HEK293T (cell line): ENCODE measurements at places on chromosomes 16 and 17.

DNA sequence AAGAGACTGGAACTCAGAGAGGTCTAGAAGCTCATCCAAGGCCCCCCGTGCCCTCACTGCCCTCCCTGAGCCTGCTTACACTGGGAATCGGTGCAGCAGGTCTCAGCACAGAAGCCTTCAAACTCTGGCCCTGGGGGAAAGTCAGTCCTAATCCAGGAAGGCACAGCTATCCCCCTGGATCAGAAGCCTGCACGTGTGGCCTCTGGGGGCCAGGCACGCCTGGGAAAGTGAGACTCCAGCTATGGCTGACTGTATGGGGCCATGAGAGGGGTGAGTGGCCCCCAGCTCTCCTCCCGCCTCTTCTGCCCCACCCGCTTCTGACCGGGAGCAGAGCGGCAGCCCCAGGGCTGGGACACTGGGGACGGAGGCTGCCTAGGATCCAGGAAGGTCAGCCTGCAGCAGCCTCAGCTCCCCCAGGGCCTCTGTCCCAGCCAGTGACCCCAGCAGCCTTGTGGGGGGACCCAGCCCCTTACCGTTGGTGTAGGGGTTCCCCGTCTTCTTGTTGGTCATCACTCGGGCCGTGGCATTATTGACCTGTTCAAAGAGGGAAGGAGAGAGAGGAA is 26.6 kb downstream of the ENGASE start:
- DNase-seq = no peak

- no peak for DNase-seq
Measured at GRCh38 chr17:76102944-76103273, 678 bp downstream of the EXOC7 start.

DNA sequence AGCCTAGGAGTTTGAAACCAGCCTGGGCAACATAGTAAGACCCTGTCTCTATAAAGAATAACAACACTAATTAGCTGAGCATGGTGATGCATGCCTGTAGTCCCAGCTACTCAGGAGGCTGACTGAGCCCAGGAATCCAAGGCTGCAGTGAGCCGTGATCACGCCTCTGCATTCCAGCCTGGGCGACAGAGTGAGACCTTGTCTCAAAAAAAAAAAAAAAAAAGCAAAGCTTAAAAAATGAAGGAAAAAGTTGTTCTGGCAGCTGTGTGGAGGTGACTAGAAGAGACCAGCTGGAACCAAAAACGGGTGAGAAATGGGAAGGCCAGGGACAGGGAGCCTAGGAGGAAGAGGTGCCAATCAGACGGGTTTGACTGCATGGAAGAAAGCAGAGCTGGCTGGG is 4.2 kb downstream of the BCL7C start:
- no peak for DNase-seq

DNA sequence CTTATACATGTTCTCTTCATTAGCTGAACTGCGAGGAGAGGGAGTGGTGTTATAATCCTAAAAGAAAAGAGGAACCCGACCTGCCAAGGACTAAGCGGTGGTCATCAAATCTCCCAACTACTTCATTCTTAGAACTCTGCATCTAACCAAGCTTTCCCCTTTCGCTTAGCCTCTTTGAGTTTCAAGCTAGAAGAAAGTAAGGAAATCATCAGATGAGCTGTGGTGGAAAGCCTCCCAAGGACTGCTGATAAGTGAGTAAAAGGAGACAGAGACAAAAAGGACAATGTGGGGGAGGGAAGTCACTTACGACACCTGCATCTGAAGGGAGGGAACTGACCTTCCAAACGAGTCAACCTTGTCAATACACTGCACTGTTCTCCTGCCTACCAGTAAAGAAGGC is 121.3 kb downstream of the TRIM37 start:
- DNase-seq = no peak

- DNase-seq = no peak
Measured at GRCh38 chr17:72764632-72765041, 327.9 kb downstream of the SLC39A11 start.

DNA sequence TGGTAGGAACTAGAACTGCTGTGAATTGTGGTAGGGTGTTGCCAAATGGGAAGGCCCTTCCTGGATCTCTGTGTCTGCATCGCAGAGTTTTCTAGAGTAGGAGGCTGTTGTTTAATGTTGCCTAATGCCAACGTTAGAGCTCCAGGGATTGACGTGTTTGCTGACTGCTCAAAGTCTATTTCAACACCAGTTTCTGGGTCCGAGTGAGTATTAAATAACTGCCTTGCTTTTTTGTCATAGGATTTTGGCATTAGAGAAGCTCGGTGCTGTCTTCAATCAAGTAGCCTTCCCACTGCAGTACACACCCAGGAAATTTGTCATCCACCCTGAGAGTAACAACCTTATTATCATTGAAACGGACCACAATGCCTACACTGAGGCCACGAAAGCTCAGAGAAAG is 40.0 kb downstream of the SF3B3 start:
- no peak for DNase-seq

DNA sequence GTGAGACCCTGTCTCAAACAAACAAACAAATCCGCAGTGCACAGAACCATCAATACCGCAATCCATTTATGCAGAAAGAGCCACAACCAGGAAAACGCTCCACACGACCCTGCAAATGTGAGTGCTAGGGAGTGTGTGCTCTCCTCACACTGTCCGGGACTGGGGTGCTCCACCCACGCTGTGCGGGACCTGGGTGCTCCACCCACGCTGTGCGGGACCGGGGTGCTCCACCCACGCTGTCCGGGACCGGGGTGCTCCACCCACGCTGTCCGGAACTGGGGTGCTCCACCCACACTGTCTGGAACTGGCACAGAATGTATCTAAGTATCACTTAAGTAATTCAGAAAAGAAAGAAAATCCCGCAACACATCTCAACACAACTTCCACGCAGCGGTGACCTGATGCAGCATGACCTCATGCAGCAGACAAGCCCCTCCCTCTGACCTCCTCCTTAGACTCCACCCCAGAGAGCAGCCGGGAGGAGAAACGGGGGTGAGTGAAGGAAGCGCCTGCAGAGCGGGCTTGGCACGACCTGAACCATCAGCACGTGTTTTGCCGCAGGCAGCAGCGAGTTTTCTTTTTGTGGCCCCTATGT is 38.5 kb downstream of the ZNF276 start:
- no peak for DNase-seq

GRCh38 chr17:11644265-11645212 is 46.3 kb downstream of the DNAH9 start:
- peak; percentile 71 for DNase-seq

DNA sequence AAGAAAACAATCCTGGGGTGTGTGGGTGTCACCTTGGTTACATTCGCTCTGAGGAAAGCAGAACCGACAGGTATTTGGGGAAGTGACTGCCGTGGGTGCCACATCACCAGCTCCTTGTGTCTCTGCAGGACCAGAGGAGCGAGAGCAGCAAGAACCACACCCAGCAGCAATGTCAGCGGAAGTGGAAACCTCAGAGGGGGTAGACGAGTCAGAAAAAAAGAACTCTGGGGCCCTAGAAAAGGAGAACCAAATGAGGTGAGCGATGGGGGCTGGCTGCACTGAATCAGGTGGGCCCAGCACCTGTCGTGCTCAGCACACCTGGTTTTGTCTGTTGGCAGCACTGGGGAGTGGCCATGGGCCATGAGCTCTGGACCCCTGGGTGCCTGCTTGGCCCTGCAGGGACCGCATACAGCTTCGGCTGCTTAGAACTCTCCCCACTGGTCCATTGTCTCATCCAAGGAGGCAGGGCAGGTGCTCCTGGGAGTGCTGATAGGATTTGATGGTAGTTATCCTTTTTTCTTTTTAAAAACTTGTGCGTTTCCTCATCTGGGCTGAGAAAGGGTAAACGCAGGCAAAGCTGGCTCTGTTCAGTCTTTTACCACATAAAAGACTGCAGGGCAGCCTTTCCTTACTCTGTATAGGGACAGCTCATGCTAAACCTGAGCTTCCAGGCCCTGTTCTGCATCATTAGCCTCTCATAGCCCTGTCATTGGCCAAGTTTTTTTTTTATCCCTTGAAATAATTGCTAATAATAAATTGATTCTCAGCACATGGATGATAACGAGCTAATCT is 29.4 kb downstream of the HMOX2 start:
- DNase-seq = no peak

DNA sequence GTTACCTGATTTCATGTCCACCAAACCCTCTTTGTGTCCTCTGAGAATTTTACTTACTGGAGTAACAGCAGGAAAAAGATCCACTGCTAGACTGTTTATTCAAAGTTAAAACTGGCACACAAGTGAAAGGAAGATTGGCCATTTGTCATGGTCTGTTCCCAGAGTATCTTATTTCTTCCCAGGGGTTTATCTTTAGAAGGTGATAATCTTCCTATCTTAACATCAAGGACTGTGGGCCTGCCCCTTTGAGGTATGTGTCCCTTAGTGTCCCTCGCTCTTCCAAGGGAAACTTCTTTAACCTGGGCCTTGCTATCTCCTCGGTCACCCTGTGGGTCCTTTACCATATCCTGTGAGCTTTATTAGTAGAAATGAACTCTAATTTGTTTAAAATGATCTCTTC is 49.7 kb downstream of the ARHGAP44 start:
- no peak for DNase-seq

DNA sequence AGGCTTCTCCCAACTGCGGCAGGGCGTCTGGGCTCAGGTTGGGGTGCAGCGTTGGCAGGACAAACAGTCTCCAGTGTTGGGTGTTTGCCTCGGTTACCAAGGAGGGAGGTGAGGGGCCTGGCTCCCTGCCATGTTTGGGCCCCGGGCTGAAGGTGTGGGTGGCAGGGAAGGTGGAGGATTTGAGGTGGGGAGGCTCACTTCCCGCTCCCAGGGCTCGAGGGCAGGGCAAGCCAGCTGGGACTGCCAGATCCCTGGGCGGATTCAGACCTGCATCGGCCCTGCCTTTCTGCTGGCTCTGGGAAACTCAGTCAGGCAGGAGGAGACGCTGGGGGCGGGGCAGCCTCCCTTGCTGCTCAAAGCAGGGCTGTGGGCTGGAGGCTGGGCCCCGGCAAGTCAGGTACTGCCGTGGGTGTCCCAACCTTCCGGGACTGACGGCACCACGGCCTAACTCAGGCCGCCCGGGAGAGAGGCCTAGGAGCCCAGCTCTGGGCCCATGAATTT is 31.3 kb upstream of the KRT17 start:
- no peak for DNase-seq

GRCh38 chr17:75011401-75012095 is 922 bp upstream of the MRPL58 start:
- DNase-seq = peak; percentile 52

GRCh38 chr17:75645889-75646637 is 12.8 kb downstream of the SMIM5 start:
- DNase-seq = no peak

DNA sequence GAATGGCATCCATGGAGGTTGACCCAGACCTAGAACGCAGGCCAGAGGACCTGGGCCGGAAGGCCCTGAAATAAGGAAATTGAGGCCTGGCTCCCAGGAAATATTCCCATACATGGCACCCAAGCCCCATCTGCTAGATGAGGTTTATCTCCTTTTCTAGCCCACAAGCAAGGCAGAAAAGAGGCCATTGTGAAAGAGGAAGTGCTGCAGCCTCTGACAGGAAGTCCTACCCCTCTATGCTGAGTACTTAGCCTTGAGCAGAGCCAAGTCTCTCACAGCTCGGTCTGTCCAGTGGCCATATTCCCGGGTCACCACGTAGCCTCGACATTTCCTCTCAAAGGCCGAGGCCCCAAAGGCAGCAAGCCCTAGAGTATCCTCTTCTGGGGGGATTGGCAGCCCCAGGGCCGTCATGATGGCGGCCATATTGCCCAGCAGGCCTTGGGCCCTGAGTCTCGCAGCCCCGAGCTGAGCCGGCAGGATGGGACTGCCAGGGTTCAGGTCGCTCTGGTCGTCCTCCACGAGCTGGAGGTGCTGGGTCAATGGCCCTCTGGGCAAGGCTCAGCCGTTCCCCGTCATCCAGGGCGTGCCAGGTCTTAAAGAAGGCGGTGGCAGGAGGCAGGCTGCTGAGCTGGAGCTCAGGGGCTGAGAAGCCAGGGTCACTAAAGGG is 7.8 kb downstream of the CTF1 start:
- no peak for DNase-seq

GRCh38 chr16:87308826-87309225 is 8.4 kb downstream of the C16orf95 start:
- DNase-seq = no peak

DNA sequence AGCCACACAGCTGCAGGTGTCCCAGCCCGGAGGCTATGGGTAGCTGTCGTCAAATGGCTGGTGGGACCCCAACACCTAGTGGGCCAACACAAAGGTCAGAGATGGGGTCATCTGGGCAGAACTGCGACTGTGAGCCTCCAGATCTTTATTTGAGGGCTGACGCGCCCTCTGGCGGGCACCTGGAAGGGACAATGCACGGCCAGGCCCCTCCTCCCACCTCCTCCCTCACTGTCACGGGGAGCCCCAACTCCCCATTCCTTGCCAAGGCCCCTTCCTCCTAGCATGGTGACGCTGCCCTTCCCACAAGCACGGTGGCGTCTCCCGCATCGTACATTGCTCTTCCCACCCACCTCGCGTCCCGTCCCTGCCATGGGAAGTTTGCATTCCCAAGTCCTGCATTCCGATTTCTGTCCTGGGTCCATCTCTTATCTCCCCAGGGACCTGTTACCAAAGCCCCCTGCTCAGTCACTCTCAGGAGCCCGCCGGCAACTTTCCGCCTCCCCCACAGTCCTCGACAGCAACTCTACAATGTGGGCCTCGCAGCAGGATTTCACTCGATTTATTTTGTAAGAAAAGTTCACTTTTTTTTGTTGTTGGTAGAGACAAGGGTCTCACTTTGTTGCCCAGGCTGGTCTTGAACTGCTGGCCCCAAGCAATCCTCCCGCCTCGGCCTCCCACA is 1.0 kb downstream of the TLE7 start:
- DNase-seq = peak; percentile 50

- no peak for DNase-seq
Measured at GRCh38 chr16:21227866-21228265, 5.6 kb upstream of the ANKS4B start.

DNA sequence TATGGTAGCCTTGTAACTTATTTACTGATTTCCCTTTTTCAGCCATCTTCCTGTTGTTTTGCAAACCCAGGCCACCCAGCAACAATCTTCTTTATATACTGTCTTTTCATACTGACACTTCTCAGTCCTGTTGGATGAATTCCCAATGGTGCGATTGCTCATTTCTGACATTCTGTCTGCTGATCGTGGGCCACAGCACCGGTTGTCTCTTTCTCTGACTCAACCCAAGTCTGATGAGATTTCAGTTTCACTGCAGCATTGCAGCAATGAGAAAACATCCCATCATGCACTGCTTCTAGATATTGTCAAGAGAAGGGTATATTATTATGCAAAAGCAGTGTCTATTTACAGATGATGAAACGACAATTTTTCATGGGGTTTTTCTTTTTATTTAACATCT is 349.2 kb upstream of the HSBP1 start:
- DNase-seq = no peak

DNA sequence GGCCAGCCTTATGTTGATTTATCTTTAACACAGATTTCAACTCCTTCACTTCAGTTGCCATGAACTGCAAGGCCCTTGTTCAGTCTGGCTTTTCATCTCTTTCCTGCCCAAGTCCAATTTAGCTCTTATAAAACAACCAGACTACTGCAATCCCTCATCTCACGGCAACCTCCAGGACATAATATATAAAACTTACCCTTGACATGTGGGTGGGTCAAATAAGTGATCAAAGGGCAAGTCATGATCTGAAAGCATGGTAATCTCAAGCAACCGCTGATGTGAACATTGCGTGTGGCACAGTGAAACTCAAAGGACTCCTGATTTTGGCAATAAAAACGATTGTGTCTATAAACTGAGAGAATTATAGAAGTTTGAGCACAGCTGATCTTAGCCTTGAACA is 364.6 kb downstream of the CDH13 start:
- DNase-seq = no peak
